ENCODE measurements at places on chromosomes 7 and 10. TPM values are rescaled to one million over a fixed set of nuclear protein-coding genes. Genes with fewer than 3 reads are reported as not detected.

Gene ZNF117
- polyA plus RNA-seq = 29.9 TPM

Gene ANKRD2
- polyA plus RNA-seq = 0.24 TPM

Gene SPDYE9
- polyA plus RNA-seq = not detected

Gene CALY
- 18.3 TPM for polyA plus RNA-seq

Gene CSTF2T
- polyA plus RNA-seq = 9.1 TPM
